Stimulated activated CD8-positive, alpha-beta memory T cell treated with anti-CD3 and anti-CD28 coated beads, Interleukin-7, amount 100 ng/mL, for 48 hours (primary cell): ENCODE measurements at places on chromosomes 2 and 18.

DNA sequence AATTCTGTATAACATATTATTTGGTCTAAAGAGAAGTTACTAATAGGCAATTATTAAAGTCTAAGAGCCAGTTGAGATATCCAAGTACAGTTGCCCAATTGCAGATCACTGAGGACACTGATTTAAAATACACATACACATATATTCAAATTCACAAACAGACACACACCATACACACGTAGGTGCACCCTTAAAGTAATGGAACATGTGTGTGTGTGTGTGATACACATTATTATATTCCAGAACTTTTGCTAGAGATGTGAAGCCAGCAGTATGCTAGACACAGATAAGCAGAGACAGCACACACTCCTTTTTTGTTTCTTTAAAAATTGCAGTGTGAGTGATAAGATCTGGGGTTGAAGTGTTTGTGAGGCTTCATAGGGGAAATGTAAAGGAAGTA, 292.5 kb downstream of the CNTNAP5 start:
- DNase-seq, result no peak

- DNase-seq, result no peak
Observed at GRCh38 chr18:49862656-49863385, 49.5 kb upstream of the ACAA2 start.

DNA sequence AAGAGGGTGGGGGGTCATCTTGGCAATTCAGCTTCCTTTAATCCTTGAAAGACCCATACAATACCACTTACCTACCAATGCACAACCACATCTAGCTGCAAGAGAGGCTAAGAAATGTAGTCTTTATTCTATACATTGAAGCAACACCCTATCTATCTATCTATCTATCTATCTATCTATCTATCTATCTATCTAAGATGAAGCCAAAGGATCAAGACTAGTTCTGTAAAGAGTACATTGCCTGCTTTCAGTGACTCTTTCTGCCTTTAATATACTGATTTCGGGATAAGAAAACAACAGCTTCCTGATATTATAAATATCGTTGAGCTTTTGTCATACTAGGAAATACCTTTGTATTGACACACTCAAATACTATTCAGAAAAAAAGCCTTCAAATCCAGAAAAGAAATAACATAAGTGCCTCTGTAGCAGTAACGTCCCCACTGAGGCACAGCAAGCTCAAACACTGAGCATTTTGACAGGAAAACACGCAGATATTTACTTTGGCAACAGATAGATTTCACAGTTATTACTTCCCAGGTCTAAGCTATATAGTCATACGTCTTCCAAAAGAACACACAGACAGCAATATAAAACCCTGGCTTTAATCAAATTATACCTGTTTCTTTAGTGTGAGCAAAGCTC, 139.4 kb upstream of the SERTAD2 start:
- no peak for DNase-seq

DNA sequence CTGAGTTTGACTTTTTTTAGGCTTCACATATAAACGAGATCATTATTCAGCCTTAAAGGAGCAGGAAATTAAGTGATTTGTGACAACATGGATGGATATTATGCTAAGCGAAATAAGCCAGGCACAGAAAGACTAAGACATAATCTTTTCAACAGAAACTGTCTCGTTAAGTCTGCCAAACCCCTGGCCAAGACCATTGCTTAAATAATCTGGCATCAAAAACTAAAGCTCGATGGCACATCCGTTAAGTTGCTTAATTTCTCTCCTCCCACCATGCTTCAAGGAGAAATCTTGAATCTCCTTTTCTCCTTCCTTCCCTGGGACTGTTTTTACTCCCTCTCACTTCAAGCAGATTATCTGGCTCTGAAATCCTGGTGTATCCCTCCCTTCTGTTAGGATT, 140.3 kb downstream of the GALNT14 start:
- DNase-seq, result no peak

GRCh38 chr18:47560723-47561715, 309.6 kb upstream of the SKOR2 start:
- no peak for DNase-seq

GRCh38 chr18:71322201-71322600, 1033.4 kb downstream of the SOCS6 start:
- DNase-seq, result no peak

- no peak for DNase-seq
Observed at GRCh38 chr2:182553483-182553882, 126.6 kb upstream of the PDE1A start.

DNA sequence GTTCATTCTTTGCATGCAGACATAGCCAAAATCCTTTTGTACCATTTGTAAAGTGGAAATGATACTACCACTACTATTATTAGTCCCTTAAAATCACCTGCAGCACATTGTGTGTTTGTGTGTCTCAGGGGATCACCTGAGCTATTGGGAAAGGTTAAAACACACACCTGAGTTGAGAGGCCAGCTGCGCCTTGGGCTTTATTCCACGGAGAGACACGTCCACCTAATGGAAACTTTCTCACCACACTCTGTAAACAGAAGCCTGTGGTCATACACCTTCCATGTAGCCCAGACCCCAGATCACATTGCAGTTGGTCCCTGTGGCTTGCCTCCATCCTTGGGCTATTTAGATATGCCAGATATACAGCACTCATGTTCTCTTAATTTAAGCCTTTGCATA, 81.8 kb upstream of the SH3BP4 start:
- DNase-seq, result no peak

DNA sequence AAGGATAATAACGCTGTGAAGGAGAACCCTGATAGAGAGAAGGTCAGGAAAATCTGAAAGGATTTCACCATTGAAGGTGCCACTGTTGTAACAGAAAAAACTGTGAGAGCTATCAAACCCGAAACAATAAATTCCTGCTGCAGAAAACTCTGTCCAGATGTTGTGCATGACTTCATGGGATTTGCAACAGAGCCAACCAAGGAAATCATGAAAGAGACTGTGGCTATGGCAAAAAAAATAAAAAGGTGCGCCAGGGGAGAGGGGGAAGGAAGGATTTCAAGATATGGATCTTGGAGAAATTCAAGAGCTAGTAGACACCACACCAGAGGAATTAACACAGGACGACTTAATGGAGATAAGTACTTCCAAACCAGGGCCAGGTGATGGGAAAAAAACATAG, 88.0 kb downstream of the LDLRAD4 start:
- DNase-seq, result no peak

DNA sequence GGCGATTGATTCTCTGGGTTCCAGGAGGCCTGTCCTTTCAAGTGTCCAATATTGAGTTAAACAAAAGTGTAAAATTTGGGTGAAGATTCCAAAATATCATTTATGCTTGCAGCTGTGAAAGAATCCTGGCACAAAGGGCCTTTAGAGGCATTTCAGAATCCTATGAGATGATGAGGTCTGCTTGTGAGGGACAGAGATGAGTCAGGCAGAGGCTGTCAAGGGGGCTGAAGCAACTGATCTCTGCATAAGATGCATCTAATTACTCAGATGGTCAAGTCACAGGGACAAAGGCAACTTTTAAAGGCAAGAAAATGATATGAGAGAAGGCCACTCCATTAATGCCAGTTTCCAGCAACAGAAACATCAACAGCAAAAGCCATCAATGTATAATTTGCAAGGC, 78.8 kb downstream of the FHOD3 start:
- no peak for DNase-seq

- DNase-seq, result no peak
Observed at GRCh38 chr18:51622702-51623101, 425.2 kb upstream of the MEX3C start.
